Left cardiac atrium (tissue), 4 donors: ENCODE measurements at places on chromosomes 6 and 20.

DNA sequence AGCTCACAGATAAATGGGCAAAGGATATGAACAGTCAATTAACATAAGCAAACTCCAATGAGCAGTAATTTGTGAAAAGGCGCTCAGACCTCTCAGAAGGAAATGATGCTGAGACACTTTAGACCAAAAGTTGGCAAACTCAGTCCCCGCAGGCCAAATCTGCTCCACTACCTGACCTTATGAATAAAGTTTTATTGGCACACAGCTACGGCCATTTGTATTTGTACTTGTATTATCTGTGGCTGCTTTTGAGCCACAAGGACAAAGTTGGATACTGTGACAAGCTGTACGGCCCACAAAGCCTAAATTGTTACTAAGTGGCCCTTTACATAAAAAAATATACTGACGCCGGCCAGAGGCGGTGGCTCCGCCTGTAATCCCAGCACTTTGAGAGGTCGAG lies 167.0 kb downstream of the PREX1 start:
- DNase-seq, result no peak

- DNase-seq, result no peak
These were observed 299.6 kb downstream of the TAF4 start for GRCh38 chr20:61765871-61766654.

GRCh38 chr6:45187836-45188235 lies 140.3 kb upstream of the RUNX2 start:
- no peak for DNase-seq

GRCh38 chr20:21096321-21097043 lies 9.7 kb downstream of the LINC00237 start:
- no peak for DNase-seq

- peak; percentile 72 for DNase-seq
These were observed 35.3 kb downstream of the FOXP4 start for GRCh38 chr6:41581381-41581991.

DNA sequence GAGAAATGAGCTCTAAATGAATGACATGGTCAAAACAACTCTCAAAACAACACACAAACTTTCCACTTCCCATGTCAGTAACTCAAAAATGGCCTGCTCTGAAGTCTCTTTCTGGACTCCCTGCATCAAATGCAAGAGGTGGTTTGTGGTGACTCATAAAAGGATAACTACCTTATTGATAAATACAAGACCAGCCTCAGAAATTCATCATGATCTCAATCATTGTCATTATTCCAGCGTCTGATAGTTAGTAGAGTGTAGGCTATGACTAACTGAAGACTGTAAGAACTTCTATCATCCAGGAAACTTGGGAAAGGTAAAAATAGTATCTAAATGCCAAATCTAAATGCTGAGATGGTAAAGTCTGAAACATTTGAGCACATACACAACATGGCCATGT lies 369.4 kb downstream of the BMP2 start:
- no peak for DNase-seq

DNA sequence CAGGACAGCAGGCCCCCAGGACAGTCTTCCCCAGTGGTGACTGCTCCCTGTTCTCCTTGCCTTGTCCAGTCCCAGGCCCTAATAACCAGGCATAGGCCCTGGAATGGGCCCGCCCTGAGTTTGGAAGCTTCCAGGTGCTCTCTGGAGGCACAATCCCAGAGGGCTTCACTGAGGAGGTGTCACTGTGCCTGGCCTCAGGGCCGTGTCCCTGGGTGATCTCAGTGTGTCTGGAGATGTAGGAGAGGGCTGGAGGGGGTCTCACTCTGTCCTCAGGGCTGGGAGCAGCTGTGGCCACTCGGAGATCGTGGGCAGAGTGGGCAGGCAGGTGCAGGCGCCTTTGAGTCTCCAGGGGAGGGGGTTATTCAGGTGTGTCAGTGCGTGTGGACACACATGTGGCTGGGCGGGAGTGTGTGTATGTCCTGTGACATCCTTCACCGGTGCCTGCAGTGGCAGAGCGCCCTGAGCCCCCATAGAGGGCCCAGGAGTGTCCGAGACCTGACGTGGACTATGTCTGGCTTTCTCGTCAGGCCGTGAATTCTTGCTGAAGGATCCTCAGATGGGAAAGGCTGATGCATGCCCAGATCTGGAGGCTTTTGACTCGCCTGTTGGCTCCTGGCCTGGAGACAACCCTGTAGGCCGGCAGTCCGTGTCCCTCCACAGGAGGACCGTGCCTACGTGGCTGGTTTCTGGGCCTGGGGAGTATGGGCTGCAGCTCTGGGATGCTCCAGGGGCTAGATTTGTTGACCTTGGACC lies 5.5 kb upstream of the NPBWR2 start:
- no peak for DNase-seq

- DNase-seq, result no peak
These were observed 96.3 kb downstream of the LAMP5 start for GRCh38 chr20:9610665-9611064.

DNA sequence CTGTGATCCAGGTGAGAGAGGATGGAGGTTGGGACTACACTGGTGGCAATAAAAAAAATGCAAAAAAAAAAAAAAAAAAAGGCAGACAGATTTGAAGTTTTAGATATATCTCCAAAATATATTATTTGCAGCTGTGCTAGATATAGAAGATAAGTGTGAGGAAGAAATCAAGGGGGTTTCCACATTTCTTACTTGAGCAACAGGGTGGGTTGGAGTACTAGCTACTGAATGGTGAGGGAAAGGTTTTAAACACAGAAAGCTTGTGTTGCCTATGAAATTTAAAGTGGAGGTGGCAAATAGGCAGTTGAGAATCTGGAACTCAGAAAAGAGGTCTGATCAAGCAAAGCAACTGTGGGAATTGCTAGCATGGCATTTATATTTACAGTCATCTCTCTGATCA lies 59.9 kb upstream of the GNRH2 start:
- DNase-seq, result no peak

DNA sequence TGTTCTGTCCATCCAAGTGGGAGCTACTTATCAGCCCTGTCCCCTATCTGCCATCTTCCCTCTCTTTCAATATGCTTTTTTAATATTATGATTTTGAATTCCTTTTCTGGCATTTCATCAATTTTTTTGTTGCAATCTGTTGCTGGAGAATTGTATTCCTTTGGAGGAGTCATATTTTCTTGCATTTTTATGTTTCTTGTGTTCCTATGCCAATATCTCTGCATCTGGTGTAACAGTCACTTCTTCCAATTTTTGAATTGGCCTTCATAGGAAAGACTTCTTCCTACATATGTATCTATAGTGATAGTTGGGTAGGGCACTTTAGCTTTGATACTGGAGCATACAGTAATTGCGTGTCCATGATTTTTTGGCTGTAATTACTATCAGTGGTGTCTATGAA lies 70.1 kb downstream of the ZC2HC1B start:
- no peak for DNase-seq

DNA sequence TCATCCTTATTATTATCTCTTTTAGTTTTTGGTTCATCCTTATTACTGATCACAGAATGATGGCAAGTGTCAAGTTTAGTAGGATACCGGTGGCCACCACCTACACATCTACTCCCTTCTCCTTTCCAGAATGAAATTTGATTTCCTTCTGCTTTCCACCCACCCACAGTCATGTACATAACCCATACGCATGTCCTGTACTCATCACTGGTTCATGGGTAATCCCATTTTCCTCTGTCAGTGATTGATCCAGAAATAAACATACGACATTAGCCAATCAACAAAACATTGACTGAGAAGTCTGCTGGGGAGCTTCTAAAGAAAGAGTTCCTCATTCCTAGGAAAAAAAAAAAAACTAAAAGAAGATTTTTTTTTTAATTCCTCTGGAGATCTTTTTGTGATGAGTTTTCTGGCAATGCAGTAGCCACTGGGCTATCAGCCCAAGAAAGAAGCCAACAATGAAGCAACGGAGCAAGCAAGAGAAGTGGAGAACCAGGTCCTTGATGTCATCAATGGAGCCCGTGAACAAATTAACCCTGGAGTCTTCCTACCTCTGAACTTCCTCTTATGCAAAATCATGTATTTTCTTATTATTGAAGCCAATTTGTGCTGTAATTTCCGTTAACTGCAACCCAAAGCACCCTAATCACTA lies 127.8 kb downstream of the TASP1 start:
- no peak for DNase-seq

DNA sequence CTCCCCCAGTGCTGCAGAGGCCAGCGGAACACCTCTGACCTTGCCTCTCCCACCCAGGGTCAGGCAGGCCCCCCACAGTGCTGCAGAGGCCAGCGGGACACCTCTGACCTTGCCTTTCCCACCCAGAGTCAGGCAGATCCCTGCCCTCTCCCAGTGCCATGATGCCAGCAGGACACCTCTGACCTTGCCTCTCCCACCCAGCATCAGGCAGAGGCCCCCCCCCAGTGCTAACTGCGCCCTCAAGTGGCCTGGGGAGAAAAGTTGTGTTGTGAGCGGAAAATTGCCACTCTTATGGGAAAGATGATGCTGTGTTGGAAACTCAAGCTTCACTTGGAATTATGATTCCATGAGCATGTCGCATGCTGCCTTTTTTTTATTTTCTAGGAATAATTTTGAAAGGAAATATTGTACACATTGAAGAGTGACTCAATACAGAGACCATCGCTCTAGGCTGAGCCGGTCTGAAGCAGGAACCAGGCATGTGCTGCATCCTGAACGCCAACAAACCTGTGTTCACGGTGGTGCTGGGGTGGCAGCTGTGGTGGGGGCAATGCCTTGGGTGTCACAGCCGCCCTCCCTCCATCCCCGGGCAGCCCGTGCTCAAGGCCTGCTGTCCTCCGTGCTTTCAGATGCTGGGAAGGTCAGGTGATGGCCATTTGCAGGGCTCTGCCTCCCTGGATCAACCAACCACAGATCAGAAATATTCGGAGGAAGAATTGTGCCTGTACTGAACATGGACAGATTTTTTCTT lies 98.6 kb downstream of the CDH4 start:
- no peak for DNase-seq
